ENCODE measurements at places on chromosomes 16 and 17.

- DNase-seq: no peak
These were observed 718 bp upstream of the CBFB start for GRCh38 chr16:67028167-67028695.

DNA sequence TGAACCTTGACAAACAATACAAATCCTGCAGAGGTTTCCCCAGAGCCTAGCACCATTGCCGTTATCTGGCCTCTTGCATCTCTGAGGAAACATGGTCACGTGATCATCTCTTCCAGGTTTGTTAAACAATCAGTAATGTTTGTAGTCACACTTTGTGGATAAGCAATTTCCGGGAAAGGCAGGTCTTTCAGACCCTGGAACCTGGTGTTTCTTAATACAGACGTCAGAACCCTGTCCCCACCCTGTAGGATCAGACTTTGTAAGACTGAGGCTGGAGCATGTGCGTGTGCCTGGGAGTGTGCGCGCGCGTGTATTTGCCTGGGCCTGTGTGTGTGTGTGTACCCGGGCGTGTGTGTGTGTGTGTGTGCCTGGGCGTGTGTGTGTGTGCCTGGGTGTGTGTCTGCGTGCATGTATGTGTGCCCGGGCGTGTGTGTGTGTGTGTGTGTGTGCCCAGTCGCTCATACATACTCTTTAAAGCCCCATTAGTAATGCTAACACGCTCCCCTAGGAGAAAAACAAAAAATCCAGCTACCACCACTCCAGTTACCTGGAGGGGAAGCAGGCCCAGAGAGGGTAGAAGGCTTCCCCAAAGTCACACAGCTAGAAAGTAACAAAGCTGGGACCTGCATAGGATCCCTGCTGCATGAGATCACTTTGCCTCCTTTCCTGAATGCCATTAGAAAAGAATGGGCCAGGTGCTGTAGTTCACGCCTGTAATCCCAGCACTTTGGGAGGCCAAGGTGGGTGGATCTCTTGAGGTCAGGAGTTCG lies 5.3 kb downstream of the CTNS start:
- DNase-seq: no peak

- no peak for DNase-seq
These were observed 841 bp downstream of the C16orf89 start for GRCh38 chr16:5064915-5065314.

DNA sequence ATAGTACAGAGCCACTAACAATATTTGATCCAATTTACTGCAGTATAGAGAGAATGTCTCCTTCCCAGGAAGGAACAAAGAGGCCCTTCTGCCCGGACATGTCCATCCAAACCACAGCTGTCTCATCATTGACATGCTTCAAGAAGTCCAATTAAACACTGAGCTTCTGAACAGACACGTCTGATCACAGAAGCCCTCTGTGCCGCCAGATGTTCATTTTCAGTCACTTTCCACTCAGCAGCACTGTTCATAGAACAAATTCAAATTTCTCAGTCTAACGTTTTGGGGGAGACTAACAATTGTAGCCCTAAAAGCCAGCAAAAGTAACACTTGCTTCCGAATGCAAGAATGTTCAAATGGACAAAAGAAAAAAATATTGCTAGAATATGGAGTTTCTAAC lies 15.3 kb downstream of the ZC3H7A start:
- DNase-seq: no peak

- DNase-seq: no peak
These were observed 223.1 kb downstream of the SOX9 start for GRCh38 chr17:72343911-72344310.

GRCh38 chr17:49959183-49959935 lies 9.6 kb upstream of the DLX4 start:
- DNase-seq: no peak

DNA sequence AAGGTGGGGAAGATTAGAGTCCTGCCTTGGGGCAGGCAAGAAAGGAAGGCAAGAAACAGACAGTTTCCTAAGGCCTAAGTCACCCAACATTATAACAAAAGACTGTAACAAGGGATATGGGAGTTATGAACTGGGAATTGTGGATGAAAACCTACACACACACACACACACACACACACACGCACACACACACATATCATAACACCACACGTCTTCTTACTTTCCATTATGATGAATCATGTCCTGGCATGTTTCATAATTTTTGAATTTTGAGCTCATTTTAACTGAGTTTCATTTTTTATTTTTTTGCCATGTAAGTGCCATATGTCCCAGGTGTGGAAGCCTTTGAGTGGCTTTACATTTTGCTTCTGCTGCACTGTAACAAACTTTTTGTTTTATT lies 29.9 kb downstream of the HS3ST2 start:
- DNase-seq: no peak

- peak; percentile 97 for DNase-seq
These were observed 1.7 kb downstream of the SPHK1 start for GRCh38 chr17:76385892-76386786.

GRCh38 chr17:74601944-74602572 lies 10.0 kb upstream of the CD300LD start:
- DNase-seq: peak; percentile 59

DNA sequence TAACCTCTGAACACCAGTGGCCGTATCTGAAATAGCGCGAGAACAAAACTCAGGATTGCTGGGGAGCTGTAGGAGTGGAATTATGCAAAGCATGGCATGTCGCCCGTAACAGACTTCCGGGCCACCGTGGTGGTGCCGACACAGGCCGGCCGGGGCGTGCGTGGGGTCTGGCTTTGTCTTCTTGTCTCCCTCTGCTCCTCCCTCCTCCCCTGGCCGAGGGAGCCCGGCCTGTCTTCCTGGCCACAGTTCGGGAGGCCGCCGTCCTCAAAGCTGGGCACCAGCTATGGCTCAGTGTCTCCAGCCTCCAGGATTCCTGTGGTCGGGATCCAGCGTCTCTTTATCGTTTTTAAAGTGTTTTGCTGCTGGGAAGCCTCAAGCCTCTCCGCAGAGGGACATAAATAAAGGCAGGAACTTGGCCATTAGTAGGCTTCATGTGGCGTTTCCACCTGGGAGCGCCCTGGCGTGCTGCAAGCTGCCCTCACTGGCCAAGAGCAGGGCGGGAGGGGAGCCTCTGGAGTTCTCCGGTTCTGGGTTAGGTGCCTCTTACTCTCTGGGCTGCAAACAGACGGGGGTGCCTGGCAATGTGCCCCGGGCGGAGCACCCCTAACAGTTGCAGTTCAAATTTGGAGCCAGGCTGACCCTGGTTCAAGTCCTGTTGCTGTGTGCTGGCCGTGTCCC lies 22.0 kb upstream of the NPTX1 start:
- DNase-seq: no peak

DNA sequence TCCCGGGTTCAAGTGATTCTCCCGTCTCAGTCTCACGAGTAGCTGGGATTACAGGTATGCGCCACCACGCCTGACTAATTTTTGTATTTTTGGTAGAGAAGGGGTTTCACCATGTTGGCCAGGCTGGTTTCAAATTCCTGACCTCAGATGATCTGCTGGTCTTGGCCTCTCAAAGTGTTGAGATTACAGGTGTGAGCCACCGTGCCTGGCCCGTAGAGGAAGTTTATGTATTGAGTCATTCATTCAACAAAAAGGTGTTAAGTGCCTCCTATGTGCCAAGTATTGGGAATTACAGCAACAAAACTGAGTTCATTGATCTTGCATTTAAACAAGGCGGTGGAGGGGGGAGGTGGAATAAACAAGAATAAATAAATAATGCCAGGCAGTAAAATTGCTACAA lies 10.2 kb upstream of the CNOT1 start:
- DNase-seq: no peak

GRCh38 chr16:56859636-56860035 lies 5.4 kb upstream of the SLC12A3 start:
- DNase-seq: no peak

DNA sequence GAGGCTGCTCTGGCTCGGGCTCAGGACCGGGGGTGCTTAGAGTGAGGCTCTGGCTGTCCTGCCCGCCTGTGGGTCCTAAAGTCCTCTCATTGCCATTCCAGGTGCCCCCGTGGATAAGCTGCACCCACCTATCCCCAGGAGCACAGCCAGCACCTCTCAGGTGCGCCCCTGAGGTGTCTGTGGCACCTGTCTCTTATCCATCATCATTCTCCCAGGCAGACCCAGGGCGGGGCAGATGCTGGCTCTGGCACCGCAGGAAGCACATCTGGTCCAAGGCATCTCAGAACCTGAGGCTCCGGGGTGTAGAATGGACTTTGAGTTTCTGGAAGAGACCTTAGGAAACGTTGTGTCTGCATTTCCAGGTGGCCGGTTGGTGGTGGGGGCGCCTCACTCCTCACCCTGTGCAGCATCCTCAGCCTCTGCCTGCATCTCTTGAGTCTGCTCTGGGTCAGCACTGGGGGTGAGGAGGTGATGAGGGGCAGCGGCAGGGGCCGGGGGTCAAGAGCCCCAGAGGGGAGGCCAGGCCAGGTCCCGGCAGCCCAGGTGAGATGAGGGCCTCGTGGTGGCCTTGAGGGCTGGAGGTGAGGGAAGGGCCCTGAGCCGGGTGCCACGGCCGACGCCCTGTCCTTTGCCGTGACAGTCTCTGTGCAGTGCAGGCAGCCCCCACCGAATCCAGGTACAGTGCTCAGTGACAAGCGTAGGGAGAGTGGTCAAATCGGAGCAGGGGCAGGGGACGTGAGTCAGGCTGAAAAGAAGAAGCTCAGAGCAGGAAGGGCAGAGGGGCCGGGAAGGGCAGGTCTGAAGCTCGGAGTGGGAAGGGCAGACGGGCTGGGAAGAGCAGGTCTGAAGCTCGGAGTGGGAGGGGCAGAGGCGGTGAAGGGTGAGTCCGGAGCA lies 173.5 kb downstream of the NPIPB11 start:
- no peak for DNase-seq

GRCh38 chr16:873243-873661 lies 72.7 kb upstream of the GNG13 start:
- no peak for DNase-seq

DNA sequence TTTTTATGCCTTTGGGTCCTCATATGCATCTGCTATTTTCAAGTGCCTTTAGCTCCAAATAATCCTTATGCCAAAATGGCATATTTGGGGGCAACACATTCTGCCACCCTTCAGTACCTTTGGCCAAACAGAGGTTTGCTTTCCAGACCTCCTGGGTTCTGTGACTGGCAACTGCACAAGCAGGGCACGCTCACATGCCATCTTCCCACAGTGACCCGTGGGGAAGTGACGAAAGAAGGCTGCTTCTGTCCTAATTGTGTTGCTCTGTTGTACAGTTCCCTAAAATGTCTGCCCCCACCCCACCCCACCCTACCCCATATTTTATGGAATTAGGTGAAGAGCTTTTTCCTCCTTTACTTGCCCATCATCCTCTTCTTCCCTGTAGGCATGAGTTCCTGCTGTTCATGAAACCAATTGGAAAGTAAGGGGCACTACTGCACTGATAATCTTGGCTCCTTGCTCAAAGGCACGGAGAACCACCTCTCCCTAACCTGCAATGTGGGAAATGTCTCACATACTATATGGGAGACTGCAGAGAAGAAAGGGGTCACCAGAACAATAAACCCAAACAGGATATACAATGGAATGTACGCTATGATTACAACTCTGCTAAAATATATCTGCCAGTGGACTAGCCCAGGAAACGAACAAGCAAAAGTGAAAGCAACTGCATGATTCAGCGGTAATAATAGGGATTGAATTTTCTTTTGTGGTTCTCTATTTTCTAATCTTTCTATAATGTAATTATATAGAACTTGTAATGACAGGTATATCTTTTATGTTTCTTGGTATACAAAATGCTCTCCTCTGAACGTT lies 3.3 kb upstream of the SLFN12L start:
- DNase-seq: no peak

DNA sequence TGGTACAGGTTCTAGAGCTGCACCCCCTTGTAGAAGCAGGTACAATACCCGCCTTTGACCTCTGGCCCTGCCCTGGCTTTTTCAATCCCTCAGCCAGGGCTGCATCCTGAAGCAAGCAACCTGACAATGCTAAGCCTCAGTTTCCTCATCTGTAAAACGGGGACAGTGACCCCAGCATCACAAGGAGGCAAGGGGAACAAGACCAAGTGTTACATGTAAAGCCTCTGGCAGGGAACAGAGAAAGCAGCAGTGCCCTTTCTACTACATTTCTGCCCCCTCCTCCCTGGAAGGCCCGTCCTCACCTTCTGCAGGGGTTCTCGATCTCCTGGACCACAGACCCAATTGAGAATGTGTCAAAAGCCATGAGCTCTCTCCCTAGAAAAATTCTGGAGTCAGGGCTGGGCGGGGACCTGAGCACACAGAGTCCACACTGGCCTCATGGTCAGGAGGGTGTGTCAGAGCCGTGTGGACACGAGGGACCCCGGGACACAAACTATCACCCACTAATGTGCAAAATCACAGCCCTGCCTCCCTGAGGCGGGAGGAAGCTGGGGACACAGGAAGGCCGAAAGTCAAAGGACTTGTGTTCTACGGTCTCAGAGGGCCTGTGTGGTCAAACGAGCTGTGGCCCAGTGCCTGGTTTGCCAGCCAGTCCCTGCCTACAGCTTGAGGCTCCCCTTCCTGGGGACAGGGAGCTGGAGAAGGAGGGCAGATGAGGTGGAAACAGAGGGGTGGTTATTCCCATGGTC lies 27.5 kb downstream of the LRRC75A start:
- no peak for DNase-seq

DNA sequence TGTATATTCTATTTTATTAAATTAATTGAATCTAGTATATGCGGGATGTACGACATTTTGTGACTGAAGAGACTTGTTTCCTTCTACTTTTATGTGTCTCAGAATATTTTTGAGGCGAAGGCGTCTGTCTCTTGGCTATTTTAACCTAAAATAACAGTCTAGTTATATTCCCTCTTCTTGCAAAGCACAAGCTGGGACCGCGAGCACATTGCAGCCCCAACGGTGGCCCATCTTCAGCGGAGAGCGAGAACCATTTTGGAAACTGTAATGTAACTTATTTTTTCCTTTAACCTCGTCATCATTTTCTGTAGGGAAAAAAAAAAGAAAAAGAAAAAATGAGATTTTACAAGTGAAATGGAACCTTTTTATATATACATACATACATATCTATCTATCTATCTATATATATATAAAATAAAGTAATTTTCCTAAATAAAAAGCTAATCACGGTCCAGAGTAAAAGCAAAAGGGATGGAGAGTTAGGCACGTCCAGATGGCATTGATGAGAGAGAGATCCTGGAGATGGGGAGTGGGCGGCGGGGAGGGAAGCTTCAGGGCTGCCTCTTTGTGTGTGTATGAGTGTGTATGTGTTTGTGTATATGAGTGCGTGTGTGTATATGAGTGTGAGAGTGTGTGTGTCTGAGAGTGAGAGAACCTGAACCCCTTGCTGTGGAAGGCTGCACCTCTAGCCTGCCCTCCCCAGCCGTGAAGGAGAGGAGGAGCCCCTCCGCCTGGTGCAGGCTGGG lies 7.5 kb upstream of the ABCC3 start:
- no peak for DNase-seq

DNA sequence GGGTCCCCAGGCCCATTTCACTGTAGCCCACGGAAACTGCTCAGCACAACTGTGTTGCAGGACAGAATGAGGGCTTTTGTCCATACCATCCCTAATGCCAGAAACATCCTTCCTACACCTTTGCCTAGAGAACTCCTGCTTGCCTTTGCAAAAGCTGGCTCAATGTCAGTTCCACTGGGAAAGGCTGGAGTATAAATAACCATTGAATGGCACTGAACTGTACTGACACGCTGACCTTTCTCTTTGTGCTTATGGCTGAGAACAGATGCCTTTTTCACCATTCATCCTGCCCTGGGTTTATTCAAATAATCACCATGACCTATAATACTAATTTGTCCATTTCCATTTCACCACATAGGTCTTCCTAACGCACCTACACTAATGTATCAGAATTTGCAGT lies 300.3 kb downstream of the XYLT1 start:
- DNase-seq: no peak

GRCh38 chr16:53433930-53434376 lies 318 bp upstream of the RBL2 start:
- no peak for DNase-seq

GRCh38 chr17:7417056-7417655 lies 3.0 kb upstream of the SPEM1 start:
- no peak for DNase-seq
